ENCODE measurements at places on chromosomes 1 and 21.

GRCh38 chr21:40972151-40972550, 125.2 kb upstream of the DSCAM start:
- DNase-seq: no peak

DNA sequence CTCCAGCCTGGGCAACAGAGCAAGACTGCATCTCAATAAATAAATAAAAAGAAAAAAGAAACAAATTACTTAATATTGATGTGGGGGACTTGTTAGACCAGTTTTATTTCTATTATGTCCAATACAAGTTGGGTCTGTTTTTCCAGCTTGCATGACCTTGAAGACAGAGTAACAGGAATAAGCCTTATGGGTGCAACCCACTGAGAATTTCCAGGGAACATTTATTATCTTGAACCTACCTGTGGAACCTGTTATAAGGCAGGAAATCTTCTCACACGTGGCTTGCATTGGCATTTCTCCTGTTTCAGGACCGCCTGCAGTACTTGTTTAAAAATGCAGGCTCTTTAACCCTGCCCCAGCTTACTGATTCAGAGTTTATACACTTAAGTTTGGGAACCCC, 64.0 kb downstream of the ZBTB17 start:
- no peak for DNase-seq

- DNase-seq: no peak
Observed at GRCh38 chr1:30698401-30698981, 24.9 kb downstream of the MATN1 start.

- no peak for DNase-seq
Observed at GRCh38 chr1:205515781-205516253, 11.3 kb downstream of the CDK18 start.
